ENCODE measurements at places on chromosomes 2 and 18.

DNA sequence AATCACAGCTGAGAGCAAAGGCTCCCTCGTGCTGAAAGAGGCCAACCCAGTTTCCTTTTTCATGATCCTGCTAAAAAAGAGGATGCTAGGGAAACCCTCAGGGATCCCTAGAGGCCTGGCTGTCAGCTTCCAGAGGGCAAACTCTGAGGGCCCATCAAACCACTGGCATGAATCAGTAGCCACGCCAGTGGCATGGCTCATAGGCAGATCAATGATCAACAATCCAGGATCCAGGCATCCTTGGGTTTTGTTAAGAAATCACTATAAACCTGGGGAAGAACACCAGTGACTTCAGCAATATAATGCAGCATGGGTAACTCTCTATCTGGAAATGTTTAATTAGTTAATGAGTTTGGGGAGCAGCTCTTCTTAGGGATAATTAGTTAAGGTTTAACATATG lies 286.5 kb downstream of the C1D start:
- no peak for DNase-seq

GRCh38 chr2:76323381-76323780 lies 612.7 kb upstream of the GCFC2 start:
- DNase-seq: no peak

- no peak for DNase-seq
Measured at GRCh38 chr2:86610871-86611270, 12.8 kb downstream of the RNF103 start.

GRCh38 chr2:43612944-43613343 lies 17.1 kb upstream of the THADA start:
- no peak for DNase-seq

DNA sequence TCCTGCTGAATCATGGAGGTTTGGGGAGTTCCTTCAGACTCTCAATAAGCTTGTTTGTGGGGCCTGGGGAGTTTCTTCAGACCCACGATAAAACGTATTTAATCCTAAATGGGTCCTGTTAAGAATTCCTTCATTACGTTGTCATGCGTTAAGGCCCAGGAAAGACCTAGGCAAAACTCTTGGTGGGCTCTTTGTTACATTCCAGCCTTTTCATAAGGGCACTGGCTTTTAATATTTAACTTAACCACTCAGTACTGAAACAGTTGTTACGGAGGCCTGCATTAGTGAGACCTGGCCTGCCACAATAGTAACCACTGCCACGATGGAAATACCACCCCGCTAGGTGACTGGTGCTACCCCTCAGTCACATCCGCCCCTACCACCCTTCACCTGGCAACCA lies 17.5 kb upstream of the BIN1 start:
- no peak for DNase-seq

DNA sequence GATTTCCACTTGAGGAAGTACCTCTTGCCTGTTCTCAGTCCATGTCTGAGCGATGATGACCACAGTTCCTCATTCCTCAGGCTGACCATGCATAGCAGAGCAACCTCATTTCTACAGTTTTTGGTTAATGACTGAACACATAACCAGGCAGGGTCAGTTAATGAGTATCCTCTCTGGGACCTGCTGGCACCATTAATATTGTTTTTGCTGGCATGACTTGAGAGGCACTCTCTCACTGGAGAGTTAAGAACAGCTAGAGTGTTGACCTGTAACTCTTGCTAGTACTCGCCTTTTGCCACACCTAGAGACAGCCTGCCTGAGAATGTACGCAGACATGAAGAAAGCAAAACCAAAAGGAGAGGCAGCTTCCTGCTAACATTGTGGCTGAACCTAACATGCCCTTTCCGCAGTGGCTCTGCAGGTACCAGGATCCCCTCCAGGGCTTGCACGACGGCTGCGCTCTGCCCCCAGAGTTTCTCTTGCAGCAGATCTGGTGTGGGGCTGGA lies 23.9 kb downstream of the PECR start:
- no peak for DNase-seq

GRCh38 chr2:53559302-53559966 lies 208.2 kb upstream of the CHAC2 start:
- no peak for DNase-seq

- no peak for DNase-seq
Measured at GRCh38 chr2:168584911-168585310, 128.8 kb downstream of the CERS6 start.

GRCh38 chr2:134240061-134240460 lies 13.8 kb upstream of the MGAT5 start:
- no peak for DNase-seq

- DNase-seq: no peak
Measured at GRCh38 chr2:160145471-160145870, 54.6 kb downstream of the ITGB6 start.
